ENCODE measurements at places on chromosomes 11 and 22. TPM values are rescaled to one million over a fixed set of nuclear protein-coding genes. Genes with fewer than 3 reads are reported as not detected.

DNA sequence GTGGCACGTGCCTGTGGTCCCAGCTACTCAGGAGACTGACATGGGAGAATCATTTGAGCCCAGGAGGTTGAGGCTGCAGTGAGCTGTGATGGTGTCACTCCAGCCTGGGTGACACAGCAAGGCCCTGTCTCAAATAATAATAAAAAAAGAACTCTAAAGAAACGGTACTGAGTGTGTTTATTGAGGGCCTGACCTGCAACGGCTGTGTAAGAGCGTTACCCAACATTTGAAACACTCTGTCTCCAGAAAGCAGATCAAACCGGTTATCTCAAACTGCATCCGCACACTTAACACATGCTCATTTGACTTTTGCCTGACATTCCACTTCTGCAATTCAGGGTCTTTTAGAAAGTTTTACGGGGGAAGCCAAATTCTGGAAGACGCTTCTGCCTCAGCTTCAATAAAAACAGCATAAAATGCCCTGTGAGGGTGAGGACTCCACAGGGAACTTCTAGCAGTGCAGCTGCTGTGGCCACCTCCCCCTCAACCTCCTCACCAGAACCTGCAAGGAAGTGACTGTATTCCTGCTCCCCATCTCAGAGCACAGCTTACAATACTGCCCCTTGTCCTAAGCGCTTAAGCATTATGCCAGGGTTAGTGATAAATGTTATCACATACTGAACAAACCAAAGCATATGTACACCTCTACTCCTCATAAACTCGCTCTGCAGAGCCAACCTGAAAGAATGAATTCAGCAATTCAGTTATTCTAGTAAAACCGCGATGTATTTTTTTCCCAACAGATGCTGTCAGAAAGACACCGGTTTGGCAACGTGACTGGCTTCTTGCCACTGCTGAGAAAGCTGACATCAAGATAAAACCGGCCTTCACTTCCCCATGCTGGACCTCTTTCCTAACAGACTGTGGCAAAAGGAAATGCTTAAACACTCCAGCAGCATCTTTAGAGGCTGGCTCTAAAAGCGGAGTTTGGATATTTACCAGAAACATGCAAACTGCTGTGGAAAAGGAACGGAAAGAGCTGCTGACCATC lies 52.2 kb downstream of the PRDM10 start:
- peak; percentile 62 for DNase-seq

DNA sequence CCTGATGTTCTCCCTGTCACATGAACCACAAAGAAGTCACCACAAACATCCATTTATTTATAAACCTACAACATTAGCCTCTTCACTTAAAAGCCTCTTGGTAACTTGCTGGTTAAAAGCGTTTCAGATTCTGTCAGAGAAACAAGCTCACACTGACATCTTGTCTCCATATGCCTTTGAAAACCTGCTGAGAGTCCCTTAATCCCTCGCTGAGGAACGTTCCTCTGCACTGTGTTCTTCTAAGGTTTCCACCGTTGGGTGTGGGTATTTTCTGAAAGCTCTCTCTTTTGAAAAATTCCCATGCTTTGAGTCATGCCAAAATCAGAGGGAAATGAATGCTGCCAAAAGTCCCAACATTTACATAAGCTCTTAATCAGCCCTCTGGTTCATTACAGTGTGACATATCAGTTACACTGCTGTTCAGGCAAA lies 149.8 kb downstream of the CCDC34 start:
- DNase-seq = no peak

DNA sequence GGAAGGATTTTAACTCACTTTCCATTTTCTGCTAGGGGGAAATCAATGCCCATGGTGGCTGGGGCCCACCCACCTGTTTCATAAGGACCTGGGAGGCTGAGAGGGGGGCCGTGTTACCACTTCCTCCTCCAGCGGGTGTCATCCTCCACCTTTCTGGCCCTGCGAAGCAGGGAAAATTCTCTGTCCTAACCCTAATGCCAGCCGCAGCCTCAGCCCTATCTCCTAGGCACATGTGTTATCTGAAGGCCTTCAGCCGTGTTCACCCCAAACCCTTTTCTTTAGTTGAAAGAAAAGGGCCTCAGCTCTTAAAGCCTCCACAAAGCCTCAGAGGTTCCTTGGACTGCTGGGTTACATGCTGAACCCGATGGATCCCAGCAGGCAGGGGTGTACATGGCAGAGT lies 55.4 kb upstream of the NECTIN1 start:
- no peak for DNase-seq

The NFRKB gene
- 20.3 TPM for polyA plus RNA-seq
